Activated naive CD8-positive, alpha-beta T cell treated with anti-CD3 and anti-CD28 coated beads for 36 hours (primary cell): ENCODE measurements at places on chromosomes 3 and 15. TPM values are rescaled to one million over a fixed set of nuclear protein-coding genes. Genes with fewer than 3 reads are reported as not detected.

The MORC1 gene
- not detected for total RNA-seq

DNA sequence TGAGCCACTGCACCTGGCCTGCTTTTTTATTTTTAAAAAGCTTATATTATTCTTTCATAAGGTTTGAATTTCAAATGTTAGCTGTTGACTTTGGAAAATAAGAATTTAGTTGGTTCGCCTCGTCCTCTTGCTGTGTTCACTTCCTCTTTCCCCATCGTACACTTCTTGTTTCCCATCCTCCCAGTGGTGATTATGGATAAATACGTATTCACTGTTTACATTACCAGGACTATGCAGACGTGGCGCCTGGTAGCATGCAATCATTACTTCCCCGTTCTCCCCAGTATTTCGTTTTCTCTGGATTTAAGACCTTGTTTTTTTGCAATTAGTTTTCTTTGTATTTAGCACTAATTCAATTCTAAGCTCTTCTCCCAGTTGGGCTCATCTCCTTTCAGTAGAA is 70.1 kb downstream of the LMLN start:
- DNase-seq = no peak
- no peaks in the 10 kb centered on the region for H3K4me1 ChIP-seq
- H3K4me3 ChIP-seq = no peak overlapping the region
- no peaks in the 10 kb centered on the region for H3K27me3 ChIP-seq
- H3K36me3 ChIP-seq = peaks cover 8% of the 10 kb centered on the region
- H3K27ac ChIP-seq = no peak overlapping the region

DNA sequence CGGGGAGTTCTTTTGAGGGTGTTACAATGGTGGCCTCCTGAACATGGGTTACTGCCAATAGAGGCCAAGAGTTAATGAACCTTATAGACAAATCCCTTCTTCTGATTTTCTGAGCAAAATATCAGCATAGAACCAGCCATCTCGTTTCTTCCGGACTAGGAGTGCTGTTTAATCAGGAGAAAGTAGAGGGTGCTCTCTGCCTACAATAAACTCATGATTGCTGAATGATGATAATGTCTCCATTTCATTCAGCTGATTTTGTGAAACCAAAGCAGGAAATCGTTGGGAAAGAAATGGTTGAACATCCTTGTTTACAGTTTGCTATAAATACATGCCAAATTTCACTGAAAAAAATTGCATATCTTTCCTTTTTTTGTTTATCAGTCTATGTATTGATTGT is 142.8 kb upstream of the PLSCR5 start:
- DNase-seq = no peak
- H3K27ac ChIP-seq = no peak overlapping the region
- no peaks in the 10 kb centered on the region for H3K27me3 ChIP-seq
- H3K36me3 ChIP-seq = no peaks in the 10 kb centered on the region

GRCh38 chr15:73803806-73804205 is 50.7 kb upstream of the INSYN1 start:
- no peaks in the 10 kb centered on the region for H3K36me3 ChIP-seq
- H3K4me3 ChIP-seq = no peak overlapping the region
- no peak for DNase-seq
- no peaks in the 10 kb centered on the region for H3K27me3 ChIP-seq

DNA sequence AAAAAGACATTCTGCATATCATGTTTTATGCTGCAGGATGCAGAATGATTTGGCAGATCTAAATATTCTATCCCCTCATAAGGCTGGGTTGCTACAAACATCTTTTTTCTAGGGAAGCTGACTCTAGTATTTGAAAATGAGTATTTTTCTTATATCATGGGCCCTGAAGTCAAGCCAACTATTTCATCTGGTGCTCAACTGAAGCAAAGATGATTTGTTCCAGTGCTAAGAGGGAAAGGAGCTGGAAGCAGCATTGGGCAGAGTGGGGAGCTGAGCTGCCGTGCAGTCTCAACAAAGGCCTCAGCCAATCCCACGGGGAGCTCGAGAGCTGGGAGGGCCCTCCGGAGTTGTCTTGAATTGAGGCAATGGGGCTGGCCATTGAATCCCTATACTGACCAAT is 155.3 kb upstream of the SLCO3A1 start:
- no peak for DNase-seq
- H3K27me3 ChIP-seq = peaks cover 10% of the 10 kb centered on the region
- no peak overlapping the region for H3K27ac ChIP-seq
- H3K4me3 ChIP-seq = no peak overlapping the region
- no peaks in the 10 kb centered on the region for H3K36me3 ChIP-seq
- no peaks in the 10 kb centered on the region for H3K4me1 ChIP-seq
